ENCODE measurements at places on chromosomes 3 and 15. TPM values are rescaled to one million over a fixed set of nuclear protein-coding genes. Genes with fewer than 3 reads are reported as not detected.
A peak's percentile ranks its signal among the peaks of the same experiment; 100 is the strongest.

Gene ANKDD1A
- 1.6 TPM for total RNA-seq

Gene LRRC31
- total RNA-seq = not detected

Gene IL1RAP
- total RNA-seq = 11.7 TPM

Gene RAB6B
- total RNA-seq = 56.4 TPM

Gene OR5H6
- not detected for total RNA-seq

Gene GOLGA6C
- total RNA-seq = not detected

Gene DPPA2
- total RNA-seq = not detected

DNA sequence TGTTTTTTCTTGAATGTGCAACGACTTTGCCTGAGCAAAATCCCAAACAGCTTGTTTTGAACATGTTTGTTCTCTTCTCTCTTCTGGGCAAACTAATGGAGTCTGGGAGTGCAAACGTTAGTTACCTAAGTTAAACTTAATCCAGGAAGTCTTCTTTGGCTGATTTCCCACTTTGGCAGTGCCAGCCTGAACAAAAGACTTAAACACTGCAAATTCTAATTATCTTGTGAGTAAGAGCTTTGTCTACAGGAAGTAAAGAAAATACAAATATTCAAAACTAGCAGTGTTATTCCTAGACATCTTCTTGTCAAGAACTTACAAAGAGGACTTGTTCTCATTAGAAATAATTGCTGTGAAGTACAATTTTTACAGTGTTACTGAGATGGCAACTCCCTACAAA is 16.7 kb upstream of the DENND6A start:
- no peak for DNase-seq

GRCh38 chr3:154496978-154497377 is 67.0 kb upstream of the GPR149 start:
- DNase-seq = no peak

DNA sequence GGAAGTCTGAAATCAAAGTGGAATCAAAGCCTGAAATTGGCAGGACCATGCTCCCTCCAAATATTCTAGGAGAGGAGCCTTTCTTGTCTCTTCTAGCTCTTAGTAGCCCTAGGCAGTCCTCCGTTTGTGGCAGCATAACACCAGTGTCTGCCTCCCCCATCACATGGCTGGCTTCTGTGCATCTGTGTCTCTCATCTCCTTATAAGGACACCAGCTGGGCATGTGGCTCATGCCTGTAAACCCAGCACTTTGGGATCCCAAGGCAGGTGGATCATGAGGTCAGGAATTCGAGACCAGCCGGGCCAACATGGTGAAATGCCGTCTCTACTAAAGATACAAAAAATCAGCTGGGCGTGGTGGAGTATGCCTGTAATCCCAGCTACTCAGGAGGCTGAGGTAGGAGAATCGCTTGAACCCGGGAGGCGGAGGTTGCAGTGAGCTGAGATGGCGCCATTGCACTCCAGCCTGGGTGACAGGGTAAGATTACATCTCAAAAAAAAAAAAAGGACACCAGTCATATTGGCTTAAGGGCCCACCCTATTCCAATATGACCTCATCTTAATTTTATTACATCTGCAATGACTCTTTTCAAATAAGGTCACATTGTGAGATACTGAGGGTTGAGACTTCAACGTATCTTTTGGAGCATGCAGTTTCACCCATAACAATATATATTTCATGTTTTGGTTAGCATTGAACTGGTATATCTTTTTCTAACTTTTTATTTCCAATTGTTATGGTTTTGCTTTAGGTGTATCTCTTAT is 148.0 kb upstream of the TPM1 start:
- DNase-seq = no peak

- DNase-seq = no peak
These were observed 1.1 kb upstream of the LYSMD2 start for GRCh38 chr15:51738553-51738952.

DNA sequence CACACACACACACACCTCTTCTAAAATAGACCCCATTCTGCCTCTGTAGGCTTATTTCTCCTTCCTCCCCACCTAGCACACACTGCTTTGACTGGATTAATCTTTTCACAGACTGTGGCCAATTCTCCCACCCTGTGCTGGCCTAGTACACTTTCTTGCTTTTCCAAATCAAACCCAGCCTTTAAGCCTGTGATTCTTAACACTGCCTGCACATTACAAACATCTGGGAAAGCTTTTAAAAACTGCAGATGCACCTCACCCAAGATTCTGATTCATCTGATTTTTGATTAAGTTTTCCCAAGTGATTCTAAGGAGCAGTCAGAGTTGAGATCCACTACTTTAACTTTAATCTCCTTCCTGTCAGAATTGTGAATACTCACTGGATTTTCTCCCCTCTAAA is 12.8 kb downstream of the CSNK1G1 start:
- no peak for DNase-seq

DNA sequence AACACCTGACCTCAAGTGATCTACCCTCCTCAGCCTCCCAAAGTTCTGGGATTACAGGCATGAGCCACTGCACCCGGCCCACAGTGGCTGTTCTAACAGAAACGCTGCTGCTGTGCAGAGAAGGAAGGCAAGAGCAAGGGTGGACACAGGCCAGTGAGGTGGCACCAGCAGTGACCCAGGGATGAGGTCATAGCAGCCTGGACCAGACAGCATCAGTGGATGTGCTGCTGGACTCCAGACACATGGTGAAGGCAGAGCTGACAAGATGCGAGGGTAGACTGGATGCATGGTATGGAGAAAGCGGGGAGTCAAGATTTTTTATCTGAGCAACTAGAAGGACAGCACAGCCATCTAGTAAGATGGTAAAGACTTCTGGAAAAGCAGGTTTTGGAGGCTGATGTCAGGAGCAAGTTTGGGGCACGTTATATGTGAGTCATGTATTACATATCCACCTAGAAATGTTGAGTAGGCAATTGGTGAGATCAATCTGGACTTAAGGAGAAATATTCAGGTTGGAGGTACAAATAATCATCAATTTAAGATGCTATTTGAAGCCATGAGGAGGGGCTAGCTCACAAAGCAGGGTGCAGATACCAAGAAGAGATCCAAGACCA is 22.1 kb upstream of the TJP1 start:
- no peak for DNase-seq

DNA sequence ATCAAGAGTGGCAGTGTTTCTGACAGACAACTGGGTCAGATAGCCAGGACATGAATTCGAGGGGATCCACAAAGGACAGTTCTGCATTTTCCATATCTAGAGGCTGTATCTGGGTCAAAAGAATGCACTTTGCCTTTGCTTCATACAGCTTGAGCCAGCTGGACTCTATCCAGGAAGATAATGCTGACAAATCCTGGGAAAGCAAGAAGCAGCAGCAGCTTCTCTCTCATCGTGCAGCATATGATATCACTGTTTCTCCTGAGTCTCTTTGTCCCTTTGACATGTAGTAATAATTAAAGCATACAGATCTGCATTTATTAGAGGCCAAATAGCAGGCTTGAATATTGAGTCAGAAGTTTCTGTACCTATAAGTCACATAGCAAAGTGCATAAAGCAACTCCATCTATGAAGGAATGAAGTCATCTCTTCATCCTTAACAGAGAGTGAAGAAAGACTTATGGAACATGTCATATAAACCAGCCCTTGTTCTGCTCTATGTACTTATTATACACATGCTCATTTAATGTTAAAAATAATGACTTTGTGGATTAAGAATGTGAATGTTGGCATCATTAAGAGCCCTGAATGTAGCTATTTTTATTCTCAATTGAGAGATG is 236.8 kb upstream of the GBE1 start:
- peak; percentile 18 for DNase-seq

DNA sequence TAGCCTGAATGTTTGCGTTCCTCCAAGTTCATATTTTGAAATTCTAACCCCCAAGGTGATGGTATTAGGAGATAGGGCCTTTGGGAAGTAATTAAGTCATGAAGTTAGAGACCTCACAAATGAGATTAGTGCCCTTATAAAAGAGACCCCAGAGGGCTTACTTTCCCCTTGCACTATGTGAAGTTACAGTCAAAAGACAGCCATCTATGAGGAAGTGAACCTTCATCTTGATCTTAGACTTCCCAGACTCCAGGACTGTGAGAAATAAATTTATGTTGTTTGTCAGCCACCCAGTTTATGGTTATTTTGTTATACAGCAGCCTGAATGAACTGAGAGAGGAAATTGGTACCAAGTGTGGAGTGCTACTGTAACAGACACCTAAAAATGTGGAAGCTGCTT is 74.4 kb downstream of the DAPK2 start:
- DNase-seq = no peak

- no peak for DNase-seq
These were observed 41.1 kb upstream of the GNB5 start for GRCh38 chr15:52232327-52232726.

DNA sequence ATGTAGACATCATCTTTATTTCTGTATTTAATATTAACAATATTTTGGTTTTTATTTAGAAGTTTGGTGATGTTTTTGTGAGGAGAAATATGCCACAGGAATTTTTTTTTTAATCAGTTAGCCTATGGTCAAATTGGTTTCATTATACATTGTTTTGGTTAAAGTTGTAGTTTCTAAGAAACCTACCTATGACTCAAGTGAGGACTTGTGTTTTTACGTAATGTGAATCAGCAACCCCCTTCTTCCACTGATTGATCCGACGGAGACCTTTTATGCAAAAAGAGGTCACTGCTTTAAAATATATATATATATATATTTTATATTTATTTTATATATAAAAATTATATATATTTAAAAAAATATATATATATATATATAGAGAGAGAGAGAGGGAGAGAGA is 698.1 kb downstream of the FHIT start:
- no peak for DNase-seq

DNA sequence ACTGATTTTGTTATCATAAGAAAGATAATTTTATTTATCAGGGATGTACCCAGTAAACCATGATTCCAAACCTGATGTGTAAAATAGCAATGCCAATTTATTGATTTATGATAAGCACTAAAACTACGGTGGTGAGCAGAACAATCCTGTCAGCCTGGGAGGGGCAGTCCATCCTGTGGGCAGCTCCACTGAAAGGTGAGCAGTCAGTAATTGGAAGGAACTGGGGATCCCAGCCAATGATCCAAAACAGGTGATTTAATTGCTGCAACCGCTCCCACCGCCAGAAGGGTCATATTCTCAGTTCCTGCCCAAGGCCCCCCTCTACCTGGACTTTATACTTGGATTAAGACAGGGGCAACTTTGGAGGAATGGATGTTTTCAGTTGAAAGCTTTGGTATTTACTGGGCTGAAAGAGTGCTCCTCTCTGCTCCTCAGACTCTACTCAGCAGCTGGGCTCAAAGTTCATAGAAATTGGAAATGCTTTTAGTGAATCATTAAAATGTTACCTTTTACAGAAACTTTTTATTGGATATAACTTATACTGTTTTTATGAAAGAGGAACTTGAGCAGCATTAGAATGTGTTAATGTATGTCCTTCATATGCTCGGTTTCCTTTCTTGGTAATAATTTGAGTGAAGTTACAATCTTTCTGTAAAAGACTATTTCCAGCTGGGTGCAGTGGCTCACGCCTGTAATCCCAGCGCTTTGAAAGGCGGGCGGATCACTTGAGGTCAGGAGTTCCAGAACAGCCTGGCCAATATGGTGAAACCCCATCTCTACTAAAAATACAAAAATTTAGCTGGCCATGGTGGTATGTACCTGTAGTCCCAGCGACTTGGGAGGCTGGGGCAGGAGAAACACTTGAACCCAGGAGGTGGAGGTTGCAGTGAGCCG is 198.6 kb upstream of the IL12A start:
- DNase-seq = no peak

DNA sequence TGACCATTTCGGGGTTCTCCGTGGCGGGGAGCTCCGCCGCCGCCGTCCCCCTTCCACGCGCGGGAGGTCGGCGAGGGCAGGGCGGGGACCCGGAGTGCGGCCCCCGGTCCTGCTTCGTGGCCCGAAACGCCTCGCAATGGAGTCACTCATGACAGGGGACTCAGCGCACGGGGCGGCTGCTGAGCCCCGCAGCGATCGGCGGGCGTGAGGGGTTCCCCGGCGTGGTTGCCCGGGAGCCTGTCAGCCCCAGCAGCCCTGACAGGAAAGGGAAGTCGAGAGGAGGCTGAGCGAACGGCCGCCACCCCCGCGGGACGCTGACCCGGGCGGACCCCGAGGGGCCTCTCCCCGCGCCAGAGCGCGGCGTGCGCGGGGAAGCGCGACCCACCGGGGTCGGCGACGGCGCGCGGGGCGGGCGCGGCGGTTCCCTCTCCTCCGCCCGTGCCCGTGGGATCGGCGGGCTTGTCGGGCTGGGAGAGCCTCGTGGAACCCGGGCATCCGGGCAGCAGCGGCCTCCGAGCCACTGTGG is 564 bp upstream of the PIGZ start:
- peak; percentile 22 for DNase-seq

DNA sequence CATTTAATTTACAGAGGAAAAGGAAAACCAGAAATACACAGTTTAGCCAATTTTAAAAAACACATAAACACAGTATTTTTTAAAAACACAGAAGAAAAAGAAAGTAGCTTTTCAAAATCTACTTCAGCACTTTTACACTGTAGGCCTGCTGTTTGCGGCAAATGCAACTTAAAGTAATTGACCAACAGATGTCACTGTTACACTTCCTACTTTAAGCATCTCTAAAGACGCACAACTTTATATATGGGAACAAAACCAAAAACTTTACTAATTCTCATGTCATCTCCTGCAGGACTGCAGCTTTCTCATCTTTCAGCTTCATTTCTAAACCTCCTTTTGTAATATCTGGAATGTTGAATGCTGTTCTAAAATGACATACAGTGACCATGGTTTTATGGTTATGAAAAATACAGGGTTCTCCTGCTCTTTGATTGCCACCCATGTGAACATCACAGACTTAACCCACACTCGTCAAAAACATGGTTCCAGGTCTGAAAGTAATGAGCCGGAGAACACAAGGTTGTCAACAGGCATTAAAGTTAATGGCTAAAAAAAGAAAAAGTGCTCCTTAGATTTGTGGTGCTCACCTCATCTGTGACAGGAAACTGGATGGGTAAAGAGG is 107.9 kb downstream of the FMN1 start:
- no peak for DNase-seq
